ENCODE measurements at places on chromosomes 16 and 17. TPM values are rescaled to one million over a fixed set of nuclear protein-coding genes. Genes with fewer than 3 reads are reported as not detected.
A peak's percentile ranks its signal among the peaks of the same experiment; 100 is the strongest.

Gene PITPNC1
- 15.1 TPM for total RNA-seq

Gene EFCAB13
- total RNA-seq: 11.2 TPM

Gene SERPINF2
- total RNA-seq: 1.7 TPM

Gene KRTAP3-1
- not detected for total RNA-seq

Gene NTN1
- 5.8 TPM for total RNA-seq

DNA sequence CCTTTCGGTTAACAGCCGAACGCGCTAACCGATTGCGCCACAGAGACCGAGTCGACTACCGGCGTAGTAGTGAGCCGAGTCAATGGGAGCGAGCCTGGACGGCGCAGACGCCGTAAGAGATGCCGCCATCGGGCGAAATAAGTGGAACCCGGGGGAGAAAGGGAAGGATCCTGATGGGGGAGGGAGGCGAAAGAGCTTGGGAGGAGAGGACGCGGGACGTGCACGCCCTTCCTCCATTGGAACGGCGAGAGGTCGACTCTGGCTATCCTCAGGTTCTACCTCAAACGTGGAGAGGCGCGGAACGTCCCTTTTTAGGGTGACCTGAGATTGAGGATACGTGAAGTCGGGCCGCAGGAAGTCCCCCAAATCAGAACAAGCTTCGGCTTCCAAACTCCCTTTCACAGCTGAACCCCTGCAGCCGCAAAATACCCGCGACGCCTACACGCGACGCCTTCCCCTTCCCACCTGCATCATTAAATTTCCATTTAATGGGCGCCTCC lies 683 bp upstream of the PSMB3 start:
- peaks cover 27% of the 10 kb centered on the region for H3K36me3 ChIP-seq
- H3K27ac ChIP-seq: peak overlapping the region; percentile 94
- peak overlapping the region; percentile 98 for H3K4me3 ChIP-seq
- H3K4me1 ChIP-seq: peaks cover 68% of the 10 kb centered on the region
- peak; percentile 96 for DNase-seq

Gene OTOP3
- not detected for total RNA-seq

Gene ORC6
- total RNA-seq: 8.3 TPM

DNA sequence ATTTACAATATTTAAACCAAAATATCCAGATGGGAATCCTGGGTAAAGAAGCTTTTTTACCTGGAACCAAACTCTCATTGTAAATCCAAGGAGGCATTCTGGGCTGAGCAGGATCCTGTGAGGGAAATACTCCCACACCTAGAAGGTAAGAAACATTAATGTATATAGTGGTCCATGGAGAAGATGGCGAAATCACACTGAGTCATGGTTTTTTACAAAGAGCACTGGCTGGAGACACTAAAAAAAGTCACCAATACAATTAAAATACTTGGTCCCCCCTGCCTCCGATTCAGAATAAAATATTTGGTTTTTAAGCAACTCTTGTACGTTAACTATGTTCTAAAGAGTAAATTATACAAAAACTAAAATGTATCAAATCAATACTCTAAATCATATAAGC lies 32.9 kb downstream of the SYNRG start:
- no peaks in the 10 kb centered on the region for H3K4me1 ChIP-seq
- no peak for DNase-seq
- H3K36me3 ChIP-seq: peaks cover 93% of the 10 kb centered on the region

GRCh38 chr17:8341456-8341855 lies 1.8 kb downstream of the ODF4 start:
- H3K4me3 ChIP-seq: no peak overlapping the region
- peaks cover 13% of the 10 kb centered on the region for H3K27me3 ChIP-seq
- peaks cover 10% of the 10 kb centered on the region for H3K4me1 ChIP-seq
- H3K36me3 ChIP-seq: no peaks in the 10 kb centered on the region

Gene IRX6
- total RNA-seq: not detected

Gene SLC52A1
- not detected for total RNA-seq

Gene TPSG1
- not detected for total RNA-seq

DNA sequence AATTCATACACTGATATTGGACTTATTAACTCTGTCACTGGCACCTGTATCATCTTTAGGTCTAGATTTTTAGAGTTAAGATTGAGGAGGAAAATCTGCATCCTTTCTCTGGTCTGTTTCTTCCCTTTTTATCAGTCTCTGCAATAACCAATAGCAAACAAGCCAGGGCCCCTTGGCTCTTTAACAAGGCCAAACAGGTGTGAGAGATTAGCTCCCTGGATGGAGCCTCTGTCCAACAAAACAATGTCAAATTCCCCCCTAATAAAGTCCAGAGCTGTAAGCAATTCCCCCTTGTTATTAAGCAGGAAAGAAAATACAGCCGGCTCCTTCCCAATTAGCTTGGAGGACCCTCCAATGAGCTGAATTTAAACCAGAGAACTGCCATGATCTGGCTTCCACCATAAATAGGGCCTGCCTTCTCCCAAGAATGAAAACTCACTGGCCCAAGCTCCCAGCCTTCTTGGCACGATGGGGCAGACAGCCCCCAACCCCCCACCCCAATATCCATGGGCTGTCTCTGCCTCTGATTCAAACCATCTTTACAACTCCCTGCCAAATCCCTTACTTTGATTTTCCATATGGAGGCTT lies 56.1 kb upstream of the SOX9 start:
- no peak overlapping the region for H3K4me3 ChIP-seq
- H3K27me3 ChIP-seq: no peaks in the 10 kb centered on the region
- no peak overlapping the region for H3K27ac ChIP-seq
- H3K4me1 ChIP-seq: no peaks in the 10 kb centered on the region

DNA sequence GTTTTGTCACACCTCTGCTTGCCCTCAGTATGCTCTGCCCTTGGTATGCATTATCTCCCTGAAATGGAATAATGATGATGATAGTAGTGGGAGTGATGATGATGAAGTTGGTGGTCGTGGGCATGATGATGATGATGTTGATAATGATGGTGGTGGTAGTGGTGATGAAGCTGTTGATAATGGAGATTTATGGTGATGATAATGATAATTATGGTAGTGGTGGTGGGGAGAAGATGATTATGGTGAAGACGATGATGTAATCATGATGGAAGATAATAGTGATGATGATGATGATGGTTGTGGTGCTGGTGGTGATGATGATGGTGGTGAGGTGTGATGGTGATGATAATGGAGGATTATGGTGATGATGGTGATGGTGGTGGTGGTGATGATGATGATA lies 390.1 kb upstream of the EEF2KMT start:
- DNase-seq: no peak
- H3K4me1 ChIP-seq: no peaks in the 10 kb centered on the region
- H3K4me3 ChIP-seq: no peak overlapping the region
- H3K27ac ChIP-seq: no peak overlapping the region

Gene MYH1
- not detected for total RNA-seq

DNA sequence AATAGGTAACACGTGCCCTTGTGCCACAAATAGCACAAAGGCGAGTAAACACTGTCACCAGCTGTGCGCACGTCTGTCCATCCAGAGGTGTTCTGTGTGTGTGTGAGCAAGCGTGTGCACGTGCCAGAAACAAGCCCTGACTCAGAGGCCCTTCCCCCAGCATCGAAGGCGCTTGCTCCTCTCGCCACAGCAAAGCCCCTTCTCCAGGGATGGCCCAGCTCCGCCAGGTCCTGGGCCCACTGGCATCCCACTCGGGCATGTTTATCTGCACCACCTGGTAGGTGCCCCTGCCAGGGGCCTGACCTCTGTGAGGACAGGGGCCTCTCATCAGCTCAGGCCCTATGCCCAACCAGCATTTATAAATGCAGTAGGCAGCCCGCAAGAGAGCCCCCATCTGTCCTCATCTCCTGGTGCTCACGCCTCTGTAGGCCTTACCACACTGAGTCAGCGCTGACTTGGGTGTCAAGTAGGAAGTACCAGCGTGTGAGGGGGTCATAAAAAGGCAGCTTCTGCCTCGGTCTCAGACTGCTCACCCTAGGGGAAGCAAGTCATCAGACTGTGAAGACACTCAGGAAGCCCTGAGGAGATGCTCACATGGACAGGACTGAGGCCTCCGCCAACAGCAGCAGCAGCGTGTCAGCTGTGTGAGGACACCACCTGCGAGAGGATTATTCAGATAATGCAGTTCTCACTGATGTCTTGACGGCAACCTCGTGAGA lies 10.8 kb downstream of the TMEM235 start:
- DNase-seq: no peak
- no peak overlapping the region for H3K27ac ChIP-seq
- H3K4me3 ChIP-seq: no peak overlapping the region
- H3K36me3 ChIP-seq: no peaks in the 10 kb centered on the region
- no peaks in the 10 kb centered on the region for H3K4me1 ChIP-seq

- no peaks in the 10 kb centered on the region for H3K4me1 ChIP-seq
- peak; percentile 86 for DNase-seq
- no peaks in the 10 kb centered on the region for H3K27me3 ChIP-seq
- no peaks in the 10 kb centered on the region for H3K36me3 ChIP-seq
- H3K27ac ChIP-seq: peak overlapping the region; percentile 64
Measured at GRCh38 chr16:68707340-68708152, 29.5 kb upstream of the CDH1 start.

GRCh38 chr16:57761957-57762356 lies 26.4 kb downstream of the KATNB1 start:
- no peak for DNase-seq
- no peak overlapping the region for H3K27ac ChIP-seq
- H3K36me3 ChIP-seq: peaks cover 26% of the 10 kb centered on the region
- no peak overlapping the region for H3K4me3 ChIP-seq

Gene GAS2L2
- not detected for total RNA-seq

DNA sequence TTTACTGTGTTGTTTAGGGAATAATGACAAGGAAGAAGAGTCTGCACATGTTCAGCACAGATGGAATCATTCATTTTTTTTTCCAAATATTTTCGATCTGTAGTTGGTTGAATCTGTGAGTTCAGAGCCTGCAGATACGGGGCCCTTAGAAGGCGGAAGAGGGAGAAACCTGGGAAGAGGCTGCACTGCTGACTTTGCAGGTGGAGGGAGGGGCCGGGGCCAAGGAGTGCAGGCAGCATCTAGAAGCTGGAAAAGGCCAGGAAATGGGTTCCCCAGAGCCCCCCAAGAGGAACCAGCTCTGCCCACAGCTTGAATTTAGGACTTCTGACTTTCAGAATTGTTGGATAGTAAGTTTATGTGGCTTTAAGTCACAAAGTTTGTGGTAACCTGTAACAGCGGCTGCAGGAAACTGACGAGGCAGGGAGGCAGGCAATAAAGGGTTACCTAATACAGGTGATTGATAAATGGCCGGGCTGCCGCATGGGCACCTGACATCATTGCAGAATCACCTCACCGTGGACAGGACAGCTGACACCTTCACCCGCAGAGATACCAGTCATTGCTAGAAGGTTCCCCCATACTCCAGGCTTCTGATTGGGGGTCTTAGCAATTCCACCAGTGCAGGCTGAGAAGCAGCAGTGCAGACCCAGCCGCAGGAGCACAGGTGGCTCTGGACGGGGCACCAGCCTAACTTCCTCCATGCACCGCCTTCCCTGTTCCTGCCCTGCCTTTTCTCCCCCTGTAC lies 181.3 kb downstream of the IRF8 start:
- H3K27me3 ChIP-seq: peaks cover 7% of the 10 kb centered on the region
- no peaks in the 10 kb centered on the region for H3K36me3 ChIP-seq
- H3K27ac ChIP-seq: no peak overlapping the region
- no peak overlapping the region for H3K4me3 ChIP-seq
- DNase-seq: no peak

GRCh38 chr16:23039118-23039517 lies 110.1 kb downstream of the USP31 start:
- no peak overlapping the region for H3K27ac ChIP-seq
- no peaks in the 10 kb centered on the region for H3K36me3 ChIP-seq
- no peaks in the 10 kb centered on the region for H3K27me3 ChIP-seq
- no peak overlapping the region for H3K4me3 ChIP-seq
- DNase-seq: no peak

Gene VTN
- total RNA-seq: not detected

Gene KRTAP1-5
- not detected for total RNA-seq

Gene C17orf50
- not detected for total RNA-seq
